ENCODE measurements at places on chromosomes 11 and 22.

GRCh38 chr11:69804769-69805508 lies 14.3 kb downstream of the FGF3 start:
- DNase-seq: no peak

DNA sequence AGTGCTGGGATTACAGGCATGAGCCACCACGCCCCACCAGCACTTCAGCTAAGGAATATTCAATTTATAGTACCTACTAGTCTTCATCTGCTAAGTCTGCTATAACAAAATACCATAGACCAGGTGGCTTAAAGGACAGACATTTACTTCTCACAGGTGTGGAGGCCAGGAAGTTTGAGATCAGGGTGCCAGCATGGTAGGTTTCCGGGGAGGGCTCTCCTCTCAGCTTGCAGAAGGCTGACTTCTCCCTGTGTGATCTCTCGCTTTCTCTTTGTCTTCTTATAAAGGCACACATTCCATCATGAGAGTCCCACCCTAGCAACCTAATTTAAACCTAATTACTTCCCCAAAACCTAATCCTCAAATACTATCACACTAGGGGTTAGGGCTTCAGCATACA lies 433.0 kb downstream of the INSC start:
- DNase-seq: no peak

GRCh38 chr11:22521226-22521625 lies 104.4 kb downstream of the FANCF start:
- DNase-seq: no peak

DNA sequence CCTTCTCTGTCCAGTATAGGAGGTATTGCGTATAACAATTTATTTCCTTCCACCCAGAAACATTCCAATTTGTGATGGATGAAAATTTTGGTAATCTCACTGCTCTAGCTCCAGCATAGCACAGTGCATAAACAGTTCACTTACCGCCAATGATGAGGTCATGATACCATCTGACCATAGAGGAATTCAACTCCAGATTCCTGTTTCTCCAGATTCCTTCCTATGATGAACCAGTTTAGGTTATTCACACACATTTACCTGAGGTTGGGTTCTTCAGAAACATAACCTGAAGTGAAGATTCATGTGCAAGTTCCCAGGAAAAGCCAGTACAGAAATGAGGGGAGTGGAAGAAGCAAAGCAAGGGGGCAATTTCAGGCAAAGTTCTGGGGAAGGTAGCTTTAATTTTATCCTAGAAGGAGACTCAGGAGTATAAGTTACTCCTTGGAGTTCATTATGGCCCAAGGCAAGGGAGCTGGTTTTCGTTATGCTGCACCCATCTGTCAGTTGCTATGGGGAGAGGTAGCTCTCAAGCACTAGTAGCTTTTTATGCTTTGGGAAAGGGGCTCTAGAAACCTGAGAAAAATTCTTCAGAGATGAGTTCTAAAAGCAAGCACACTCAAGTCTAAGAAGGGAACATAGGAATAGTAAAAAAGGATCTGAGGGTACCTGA lies 121.6 kb downstream of the CASP12 start:
- no peak for DNase-seq

- no peak for DNase-seq
Measured at GRCh38 chr11:8387141-8387540, 123.5 kb upstream of the LMO1 start.

DNA sequence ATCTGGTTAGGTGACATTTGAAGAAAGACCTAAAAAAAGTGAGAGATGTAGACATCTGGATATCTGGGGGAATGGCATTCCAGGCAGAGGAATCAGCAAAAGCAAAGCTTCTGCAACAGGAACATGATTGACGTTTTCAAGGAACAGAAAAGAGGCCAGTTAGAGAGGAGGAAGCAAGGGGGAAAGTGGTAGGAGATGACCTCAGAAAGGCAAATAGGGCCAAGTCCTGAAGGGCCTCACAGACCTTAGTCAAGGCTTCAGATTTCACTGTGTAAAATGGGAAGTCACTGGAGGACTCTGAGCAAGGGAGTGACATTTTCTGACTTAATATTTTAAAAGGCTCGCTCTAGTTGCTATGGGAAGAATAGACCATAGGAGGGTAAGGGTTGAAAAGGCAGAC lies 9.7 kb downstream of the DEUP1 start:
- DNase-seq: no peak

DNA sequence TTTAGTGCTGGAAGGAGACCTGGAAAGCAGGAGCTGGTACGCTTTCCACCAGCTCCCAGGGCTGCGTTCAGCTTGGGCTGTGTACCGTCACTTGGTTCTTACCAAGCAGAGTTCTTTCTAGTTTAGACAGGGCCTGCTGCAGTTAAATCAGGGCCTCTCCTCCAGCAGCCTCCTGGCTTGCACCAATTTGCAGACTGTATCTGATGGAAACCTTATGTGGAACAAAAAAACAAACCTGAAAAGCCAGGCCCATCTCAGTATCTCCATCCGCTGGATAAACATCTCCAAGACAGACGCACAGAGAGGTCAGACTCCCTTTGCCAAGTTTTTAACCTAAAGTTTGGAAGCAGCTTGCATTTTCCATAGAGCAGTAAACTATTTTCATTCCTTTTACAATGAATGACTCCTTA lies 288.6 kb upstream of the SORL1-AS1 start:
- no peak for DNase-seq

DNA sequence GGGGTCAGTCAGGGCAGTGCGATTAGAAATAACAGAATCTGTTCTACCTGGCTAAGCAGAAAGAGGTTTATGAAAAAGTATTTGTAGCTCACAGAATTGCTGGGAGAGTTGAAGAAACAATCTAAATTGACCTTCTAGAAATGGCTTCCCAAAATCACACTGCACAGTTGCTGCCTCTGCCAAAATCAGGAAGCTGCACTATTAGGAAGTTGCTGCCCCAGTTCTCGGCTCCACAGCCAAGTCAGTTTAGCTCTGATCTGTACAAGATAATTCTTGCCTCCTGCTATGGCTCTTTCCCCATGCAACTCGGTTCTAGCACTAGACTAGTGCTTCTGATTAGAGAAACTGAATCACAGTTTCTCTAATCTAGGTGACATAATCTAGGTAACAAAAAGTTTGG lies 16.0 kb upstream of the CCDC90B start:
- no peak for DNase-seq

DNA sequence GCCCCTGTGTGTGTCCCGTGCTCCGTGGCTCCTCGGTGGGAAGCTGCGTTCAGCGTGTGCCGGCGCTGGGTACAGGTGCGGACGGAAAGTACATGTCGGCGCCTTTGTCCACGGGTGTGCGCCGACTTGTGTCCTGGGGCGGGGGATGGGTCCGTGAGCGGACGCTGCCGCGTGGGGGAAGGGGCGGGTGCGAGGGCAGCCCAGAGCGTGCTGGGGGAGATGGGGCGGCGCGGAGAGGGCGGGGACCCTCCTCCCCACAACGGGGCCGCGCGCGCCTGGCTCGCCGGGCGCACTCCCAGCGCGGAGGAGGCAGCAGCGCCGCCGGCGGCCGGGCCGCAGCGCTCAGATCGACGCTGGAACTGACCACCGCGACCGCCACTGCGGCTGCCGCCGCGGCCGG lies 33.6 kb upstream of the RELT start:
- no peak for DNase-seq

Data from CMK (cell line).